ENCODE measurements at places on chromosomes 3 and 15. TPM values are rescaled to one million over a fixed set of nuclear protein-coding genes. Genes with fewer than 3 reads are reported as not detected.

The SLC38A3 gene
- not detected for total RNA-seq

The NUSAP1 gene
- total RNA-seq = 18.1 TPM

The XCR1 gene
- total RNA-seq = not detected

The NR2E3 gene
- not detected for total RNA-seq

The PARP14 gene
- total RNA-seq = 18.5 TPM

The C3orf85 gene
- not detected for total RNA-seq

The CD200R1 gene
- not detected for total RNA-seq

The OR5K2 gene
- total RNA-seq = not detected

The HIGD2B gene
- total RNA-seq = not detected

The SCAANT1 gene
- not detected for total RNA-seq

The PARP16 gene
- total RNA-seq = 5.8 TPM
